ENCODE measurements at places on chromosomes 13 and 19. TPM values are rescaled to one million over a fixed set of nuclear protein-coding genes. Genes with fewer than 3 reads are reported as not detected.

- peaks cover 11% of the 10 kb centered on the region for H3K36me3 ChIP-seq
- DNase-seq = no peak
These were observed 4.1 kb downstream of the TECR start for GRCh38 chr19:14533450-14533849.

- H3K36me3 ChIP-seq = peaks cover 6% of the 10 kb centered on the region
- H3K27ac ChIP-seq = peak overlapping the region; percentile 98
- no peaks in the 10 kb centered on the region for H3K27me3 ChIP-seq
- H3K4me1 ChIP-seq = peaks cover 36% of the 10 kb centered on the region
These were observed 4.0 kb downstream of the TPGS1 start for GRCh38 chr19:511101-511851.

Gene C13orf42
- not detected for total RNA-seq

Gene OXGR1
- not detected for total RNA-seq

GRCh38 chr13:77749344-77749880 is 51.9 kb downstream of the SLAIN1 start:
- DNase-seq = no peak
- no peak overlapping the region for H3K4me3 ChIP-seq
- peaks cover 1% of the 10 kb centered on the region for H3K36me3 ChIP-seq

GRCh38 chr19:58395979-58396627 is 647 bp downstream of the RNF225 start:
- H3K4me1 ChIP-seq = peaks cover 6% of the 10 kb centered on the region
- no peak for DNase-seq
- no peak overlapping the region for H3K4me3 ChIP-seq
- H3K36me3 ChIP-seq = no peaks in the 10 kb centered on the region
- H3K27me3 ChIP-seq = peaks cover 3% of the 10 kb centered on the region
- no peak overlapping the region for H3K27ac ChIP-seq

DNA sequence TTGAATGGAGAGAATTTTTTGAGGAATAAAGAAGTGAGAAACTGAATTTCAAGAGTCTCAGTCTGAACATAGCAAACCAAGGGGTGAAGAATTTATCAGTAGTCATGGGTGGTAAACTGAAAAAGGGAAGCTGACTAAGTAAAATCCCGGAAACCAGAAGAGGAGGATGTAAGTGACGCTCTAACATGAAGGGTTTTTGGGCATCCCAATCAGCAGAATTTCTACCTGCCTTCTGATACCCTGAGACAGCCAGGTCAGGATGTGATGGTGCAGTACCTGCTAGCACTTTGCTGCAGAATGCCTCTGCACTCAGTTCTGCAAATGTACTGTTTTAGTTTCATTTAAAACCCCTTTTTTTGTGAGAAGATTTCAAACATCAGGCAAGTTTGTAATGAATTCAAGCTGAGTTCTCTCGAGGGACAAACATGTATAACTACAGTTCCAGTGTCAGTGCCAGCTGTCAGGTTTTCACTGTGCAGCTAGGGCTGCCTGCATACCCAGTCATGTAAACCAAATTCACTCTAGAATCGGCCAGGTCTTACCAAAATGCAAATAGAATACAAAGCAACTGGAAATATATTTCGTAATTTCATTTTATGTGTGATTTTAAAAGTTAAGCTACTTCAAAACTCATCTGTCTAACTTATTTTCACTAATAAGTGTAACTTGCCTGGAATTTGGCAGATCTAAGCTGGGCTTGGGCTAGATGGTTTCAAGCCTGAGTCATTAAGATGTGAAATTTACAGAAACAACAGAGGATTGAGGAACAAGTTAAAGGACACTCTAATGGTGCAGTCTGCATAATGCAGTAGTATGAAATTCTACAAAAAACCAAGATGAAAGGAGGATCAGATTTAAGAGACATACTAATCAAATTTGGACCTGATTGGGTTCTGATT is 13.8 kb downstream of the METTL21C start:
- peaks cover under 1% of the 10 kb centered on the region for H3K4me1 ChIP-seq
- no peak overlapping the region for H3K4me3 ChIP-seq
- H3K27me3 ChIP-seq = no peaks in the 10 kb centered on the region
- H3K36me3 ChIP-seq = peaks cover 31% of the 10 kb centered on the region

DNA sequence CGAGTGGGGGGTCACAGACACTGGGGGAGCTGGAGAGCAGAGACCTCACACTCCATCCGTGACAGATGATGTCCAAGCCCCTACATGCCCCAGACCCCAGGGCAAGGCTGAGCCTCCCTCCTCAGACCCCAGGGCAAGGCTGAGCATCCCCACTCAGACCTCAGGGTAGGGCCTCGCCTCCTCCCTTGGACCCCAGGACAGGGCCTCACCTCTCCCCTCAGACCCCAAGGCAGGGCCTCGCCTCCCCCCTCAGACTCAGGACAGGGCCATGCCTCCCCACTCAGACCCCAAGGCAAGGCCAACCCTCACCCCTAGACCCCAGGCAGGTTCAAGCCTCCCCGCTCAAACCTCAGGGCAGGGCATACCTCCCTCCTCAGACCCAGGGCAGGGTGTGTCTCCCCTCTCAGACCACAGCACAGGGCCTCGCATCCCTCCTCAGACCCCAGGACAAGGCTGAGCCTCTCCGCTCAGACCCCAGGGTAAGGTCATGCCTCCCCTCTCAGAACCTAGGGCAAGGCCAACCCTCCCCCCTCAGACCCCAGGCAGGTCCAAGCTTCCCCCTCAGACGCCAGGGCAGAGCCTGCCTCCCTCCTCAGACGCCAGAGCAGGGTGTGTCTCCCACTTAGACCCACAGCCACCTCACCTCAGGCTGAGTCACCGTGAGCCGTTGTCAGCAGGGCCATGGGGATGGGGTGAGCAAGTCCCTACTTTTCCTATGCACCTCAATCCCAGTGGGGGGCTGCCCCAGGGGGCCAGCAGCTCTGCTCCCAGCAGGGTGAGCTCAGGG is 1.7 kb upstream of the S1PR4 start:
- peak; percentile 65 for DNase-seq
- peak overlapping the region; percentile 61 for H3K27ac ChIP-seq
- no peaks in the 10 kb centered on the region for H3K27me3 ChIP-seq
- peak overlapping the region; percentile 58 for H3K4me3 ChIP-seq
- peaks cover 35% of the 10 kb centered on the region for H3K36me3 ChIP-seq
- H3K4me1 ChIP-seq = peaks cover 22% of the 10 kb centered on the region

DNA sequence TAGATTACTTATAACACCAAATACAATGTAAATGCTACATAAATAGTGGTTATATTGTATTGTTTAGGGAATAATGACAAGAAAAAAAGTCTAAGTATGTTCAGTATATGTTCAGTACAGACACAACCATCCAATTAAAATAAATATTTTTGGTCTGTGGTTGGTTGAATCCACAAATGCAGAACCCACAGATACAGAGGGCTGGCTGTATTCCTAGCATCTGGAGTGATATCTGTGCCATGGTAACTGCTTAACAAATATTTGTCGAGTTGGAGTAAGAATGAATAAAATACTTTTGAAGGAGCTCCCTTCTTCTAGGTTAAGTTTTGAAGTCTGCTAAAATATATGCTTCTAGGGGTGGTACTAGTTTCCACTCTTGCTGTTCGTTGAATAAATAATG is 241.0 kb downstream of the KLF5 start:
- no peak for DNase-seq
- no peak overlapping the region for H3K27ac ChIP-seq
- H3K27me3 ChIP-seq = no peaks in the 10 kb centered on the region
- H3K36me3 ChIP-seq = no peaks in the 10 kb centered on the region

Gene CBARP
- total RNA-seq = 0.27 TPM

- peaks cover 19% of the 10 kb centered on the region for H3K27me3 ChIP-seq
- H3K27ac ChIP-seq = no peak overlapping the region
- H3K4me3 ChIP-seq = no peak overlapping the region
- no peak for DNase-seq
These were observed 2.0 kb downstream of the GJB2 start for GRCh38 chr13:20190481-20191310.

DNA sequence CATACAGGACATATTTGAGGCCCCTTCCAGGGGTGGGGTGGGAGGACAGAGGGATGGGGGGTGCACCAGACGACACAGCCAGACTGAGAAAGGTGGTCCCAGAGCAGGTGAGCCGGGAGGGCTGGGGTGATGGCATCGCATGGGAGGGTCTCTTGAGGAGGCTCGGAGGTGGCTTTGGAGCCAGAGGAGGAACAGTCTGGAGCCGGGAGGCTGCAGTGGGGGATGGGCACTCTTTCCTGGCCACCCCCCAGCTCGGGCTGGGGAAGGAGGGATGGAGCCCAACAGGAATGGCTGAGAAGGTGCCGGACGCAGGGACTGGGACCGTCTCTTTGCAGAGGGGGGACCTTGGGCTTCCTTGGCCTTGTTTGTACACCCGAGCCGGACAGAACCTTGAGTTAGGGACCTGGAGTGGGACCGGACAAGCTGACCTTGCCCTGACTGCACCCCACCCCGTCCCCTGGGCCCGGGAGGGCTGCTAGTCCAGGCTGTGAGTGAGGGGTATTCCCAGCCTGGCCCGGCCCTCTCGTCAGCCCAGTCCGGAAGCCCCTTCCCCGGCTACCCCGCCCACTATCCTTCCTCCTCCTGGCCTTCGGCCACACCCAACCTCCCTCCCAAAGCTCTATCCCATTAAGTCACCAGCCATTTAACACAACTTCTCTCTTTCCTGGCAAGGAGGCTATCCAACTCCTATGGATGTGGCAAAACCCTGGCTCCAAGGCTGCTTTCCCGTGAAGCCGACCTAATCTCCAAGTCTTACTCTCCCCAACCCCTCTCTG is 816 bp upstream of the TBXA2R start:
- H3K27ac ChIP-seq = peak overlapping the region; percentile 65
- H3K27me3 ChIP-seq = no peaks in the 10 kb centered on the region
- H3K4me1 ChIP-seq = peaks cover 19% of the 10 kb centered on the region
- no peak overlapping the region for H3K4me3 ChIP-seq
- DNase-seq = no peak
- H3K36me3 ChIP-seq = no peaks in the 10 kb centered on the region

Gene POLRMT
- total RNA-seq = 85.6 TPM

DNA sequence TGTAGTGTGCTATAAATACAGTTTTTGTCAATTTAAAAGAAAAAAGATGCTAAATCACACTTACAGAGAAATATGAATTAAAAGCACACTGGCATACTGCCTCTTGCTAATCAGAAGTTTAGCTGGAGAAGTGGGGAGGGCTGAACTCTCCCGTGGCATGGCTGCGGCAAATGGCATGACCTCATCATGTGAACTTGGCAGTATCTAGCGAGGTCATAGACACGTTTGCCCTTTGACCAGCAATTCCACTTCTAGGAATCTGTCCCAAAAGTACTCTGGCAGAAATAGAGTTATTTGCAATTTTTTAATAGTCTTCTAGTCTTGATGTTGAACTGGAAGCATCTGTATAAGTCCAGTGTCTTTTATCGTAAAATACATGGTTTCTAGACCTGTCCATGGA is 42.0 kb upstream of the MCF2L start:
- H3K4me1 ChIP-seq = no peaks in the 10 kb centered on the region
- no peak overlapping the region for H3K4me3 ChIP-seq
- peaks cover 5% of the 10 kb centered on the region for H3K27me3 ChIP-seq

Measured in naive thymus-derived CD4-positive, alpha-beta T cell (primary cell).